ENCODE measurements at places on chromosomes 6 and 20.

GRCh38 chr6:52523378-52524142, 53.3 kb downstream of the TRAM2 start:
- no peak for DNase-seq

- no peak for DNase-seq
Observed at GRCh38 chr6:100126790-100127484, 132.9 kb upstream of the MCHR2 start.

DNA sequence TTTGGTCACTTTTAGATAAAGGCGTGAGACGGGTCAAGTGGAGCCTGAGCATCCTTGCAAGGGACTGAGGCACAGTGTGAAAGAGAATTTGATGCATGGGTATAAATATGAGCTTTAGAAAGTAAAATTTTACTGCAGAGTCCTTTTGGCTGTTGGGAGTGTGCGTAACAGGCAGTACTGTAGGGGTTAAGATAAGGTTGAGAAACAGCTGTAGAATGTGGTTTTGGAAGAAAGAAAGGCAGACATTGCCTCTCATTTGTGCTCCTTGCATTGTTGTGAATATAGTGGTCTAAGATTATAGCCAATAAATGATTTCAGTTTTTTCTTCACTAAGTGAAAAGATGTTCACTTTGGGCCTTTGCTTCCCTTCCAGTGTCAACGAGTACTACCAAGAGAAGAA, 73.0 kb downstream of the RREB1 start:
- DNase-seq, result no peak

DNA sequence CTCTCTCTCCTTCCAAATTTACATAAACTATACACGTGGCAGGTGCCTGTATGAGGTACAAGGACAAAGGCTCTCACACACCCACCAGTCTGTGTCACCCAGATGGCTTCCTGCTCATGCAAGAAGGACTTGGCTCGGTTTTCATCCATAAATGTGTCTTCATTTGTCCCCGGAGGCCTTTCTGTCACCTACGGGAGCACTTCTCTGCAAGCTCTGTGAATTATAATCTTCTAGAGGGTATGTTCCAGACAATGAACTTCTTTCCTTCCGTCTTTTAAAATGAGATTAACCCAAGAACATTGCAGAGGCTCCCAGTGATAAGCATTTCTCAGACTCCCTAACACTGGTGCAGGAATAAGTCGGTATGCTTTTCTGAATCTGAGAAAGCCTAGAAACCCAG, 123.6 kb downstream of the PTPRT start:
- no peak for DNase-seq

- DNase-seq, result no peak
Observed at GRCh38 chr6:1605893-1606779, 3.6 kb upstream of the FOXC1 start.

DNA sequence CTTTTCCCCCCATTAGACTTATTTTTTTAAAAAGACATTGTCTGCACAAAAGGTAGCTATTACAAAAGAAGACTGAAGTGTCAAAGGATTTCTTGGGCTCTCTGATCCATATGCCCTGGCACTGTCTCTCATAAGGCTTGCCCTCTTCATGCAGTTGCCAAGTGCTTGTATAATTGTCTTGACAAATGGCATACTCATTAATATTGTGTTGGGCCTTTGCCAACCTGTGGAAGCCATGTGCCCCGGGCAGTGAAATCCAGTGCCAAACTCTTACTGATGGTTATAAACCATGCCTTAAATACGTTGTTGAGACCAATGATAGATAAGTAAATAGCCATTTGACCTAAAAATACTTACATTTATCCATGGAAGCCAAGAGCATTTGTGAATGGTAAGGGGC, 98.1 kb downstream of the FARS2 start:
- DNase-seq, result no peak

- DNase-seq, result no peak
Observed at GRCh38 chr6:80733641-80734040, 627.2 kb downstream of the BCKDHB start.
